T-helper 2 cell (primary cell): ENCODE measurements at places on chromosomes 4 and X.

- DNase-seq = no peak
Measured at GRCh38 chr4:140426610-140427105, 790 bp downstream of the CLGN start.

- no peak for DNase-seq
Measured at GRCh38 chrX:73127700-73128241, 48.5 kb upstream of the PABPC1L2A start.

DNA sequence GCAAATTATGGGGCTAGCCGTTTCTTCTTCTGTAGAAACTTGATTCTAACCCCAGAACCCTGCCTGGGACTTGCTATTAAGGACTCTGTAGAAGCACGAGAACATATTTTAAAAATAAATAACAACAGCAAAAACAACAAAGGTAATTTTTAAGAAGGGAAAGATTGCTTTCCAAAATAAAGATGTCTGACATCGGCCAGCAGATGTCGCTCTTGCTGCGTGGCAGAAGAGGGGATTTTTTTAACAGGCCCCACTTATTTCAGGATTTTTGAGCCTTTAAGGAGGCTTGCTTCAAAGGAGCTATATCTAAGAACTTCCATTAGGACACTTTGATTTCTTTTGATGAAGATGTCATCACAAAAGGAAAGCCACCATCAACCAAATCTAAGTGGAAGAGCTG is 62.8 kb upstream of the EGFL6 start:
- DNase-seq = peak; percentile 16

- DNase-seq = no peak
Measured at GRCh38 chrX:129721870-129722269, 16.9 kb upstream of the XPNPEP2 start.

DNA sequence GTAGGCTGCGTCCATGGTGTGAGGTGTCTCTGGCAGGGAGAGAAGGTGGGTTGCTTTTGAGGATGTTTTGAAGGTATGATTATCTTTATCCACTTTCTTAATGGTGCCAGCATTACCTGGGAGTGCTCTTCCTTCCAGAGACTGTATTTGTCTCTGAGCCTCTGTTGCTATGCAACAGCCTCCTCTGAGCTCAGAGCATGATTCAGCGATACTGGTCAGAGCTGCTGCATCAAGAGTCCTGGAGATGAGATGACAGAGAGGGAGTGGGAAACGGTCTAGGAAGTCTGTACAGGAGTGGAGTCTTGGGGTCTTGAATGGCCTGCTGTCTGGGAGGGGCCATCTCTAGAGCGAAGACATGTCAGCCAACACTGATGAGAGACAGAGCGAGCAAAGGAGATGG is 104.4 kb upstream of the RAB40AL start:
- DNase-seq = no peak
